ENCODE measurements at places on chromosomes 1 and 21.

DNA sequence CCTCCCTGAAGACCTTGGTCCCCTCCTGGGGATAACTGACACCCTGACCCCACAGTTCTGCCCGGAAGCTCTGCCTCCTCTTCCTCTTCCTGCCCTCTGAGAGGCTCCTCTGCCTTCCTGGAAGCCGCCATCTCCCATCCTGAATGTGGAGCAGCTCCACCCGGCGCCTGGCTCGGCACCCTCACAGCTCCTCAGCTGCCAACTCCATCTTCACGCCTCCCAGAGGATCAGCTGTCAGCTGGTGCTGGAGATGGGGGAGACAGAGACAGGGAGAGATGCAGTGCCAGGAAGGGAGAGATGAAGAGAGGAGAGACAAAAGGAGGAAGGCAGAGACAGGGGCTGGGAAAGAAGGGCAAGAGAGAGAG lies 210.4 kb upstream of the CSF3R start:
- DNase-seq = no peak

GRCh38 chr1:243421784-243422183 lies 165.9 kb downstream of the SDCCAG8 start:
- peak; percentile 58 for DNase-seq

DNA sequence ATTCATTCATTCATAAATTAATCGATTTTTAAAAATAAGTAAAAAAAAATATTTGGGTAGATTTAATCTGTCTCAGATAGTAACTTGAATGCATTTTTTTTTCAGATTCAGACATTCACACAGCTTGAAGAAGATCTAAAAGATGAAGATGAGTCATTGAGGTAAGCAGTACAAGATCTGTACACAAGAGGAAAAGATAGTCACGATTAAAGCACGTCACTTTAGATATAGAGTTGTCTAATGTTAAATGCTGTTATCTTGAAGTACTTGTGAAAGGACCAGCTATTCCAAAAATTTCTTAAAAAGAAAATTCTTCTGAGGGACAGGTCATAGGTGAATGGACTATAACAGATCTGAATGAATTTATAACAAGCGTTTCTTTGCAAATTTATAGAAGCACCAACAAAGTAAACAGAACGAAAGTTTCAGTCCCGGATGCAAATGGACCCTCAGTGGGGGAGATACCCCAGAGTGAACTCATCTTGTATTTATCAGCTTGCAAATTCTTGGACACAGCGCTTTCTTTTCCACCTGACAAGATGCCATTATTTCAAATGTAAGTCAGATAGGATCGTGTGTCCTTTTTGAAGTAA lies 31.2 kb upstream of the MORC3 start:
- DNase-seq = no peak

- no peak for DNase-seq
Measured at GRCh38 chr21:42122808-42123207, 51.7 kb downstream of the UMODL1 start.

DNA sequence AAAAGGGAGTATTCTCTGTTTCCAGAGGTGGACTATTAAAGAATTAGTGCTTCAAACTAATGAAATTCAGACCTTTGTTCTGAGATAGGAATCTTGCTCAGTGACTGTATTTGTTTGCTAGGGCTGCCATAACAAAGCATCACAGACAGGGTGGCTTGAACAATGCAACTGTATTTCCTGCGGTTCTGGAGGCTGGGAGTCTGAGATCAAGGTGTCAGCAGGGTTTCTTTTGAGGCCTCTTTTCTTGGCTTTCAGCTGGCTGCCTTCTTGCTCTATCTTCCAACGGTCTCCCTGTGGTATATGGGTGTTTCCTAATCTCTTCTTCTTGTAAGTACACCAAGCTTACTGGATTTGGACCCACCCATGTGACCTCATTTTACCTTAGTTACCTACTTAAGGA lies 264.6 kb upstream of the PROX1 start:
- no peak for DNase-seq

- peak; percentile 49 for DNase-seq
Measured at GRCh38 chr1:222711319-222712252, 705 bp downstream of the AIDA start.

DNA sequence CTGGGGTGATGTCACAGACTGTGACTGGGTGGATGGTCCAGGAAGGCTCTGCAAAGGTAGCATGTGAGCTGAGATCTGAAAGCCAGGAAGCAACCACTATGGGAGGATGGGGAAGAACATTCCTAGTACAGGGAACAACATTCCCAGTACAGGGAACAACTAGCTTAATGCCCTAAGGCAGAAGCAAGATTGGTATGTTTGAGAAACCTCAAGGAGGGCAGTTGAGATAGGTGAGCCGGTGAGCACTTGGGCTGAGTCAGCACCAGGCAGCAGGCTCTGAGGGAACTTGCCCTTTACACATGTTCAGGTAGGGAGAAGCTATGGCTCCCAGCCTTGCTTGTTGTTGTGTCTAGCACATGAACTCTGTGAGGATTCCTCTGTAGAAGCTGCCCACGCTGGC lies 24.2 kb upstream of the CACNA1E start:
- DNase-seq = no peak

GRCh38 chr1:110961902-110962301 lies 1.8 kb downstream of the LRIF1 start:
- DNase-seq = no peak

DNA sequence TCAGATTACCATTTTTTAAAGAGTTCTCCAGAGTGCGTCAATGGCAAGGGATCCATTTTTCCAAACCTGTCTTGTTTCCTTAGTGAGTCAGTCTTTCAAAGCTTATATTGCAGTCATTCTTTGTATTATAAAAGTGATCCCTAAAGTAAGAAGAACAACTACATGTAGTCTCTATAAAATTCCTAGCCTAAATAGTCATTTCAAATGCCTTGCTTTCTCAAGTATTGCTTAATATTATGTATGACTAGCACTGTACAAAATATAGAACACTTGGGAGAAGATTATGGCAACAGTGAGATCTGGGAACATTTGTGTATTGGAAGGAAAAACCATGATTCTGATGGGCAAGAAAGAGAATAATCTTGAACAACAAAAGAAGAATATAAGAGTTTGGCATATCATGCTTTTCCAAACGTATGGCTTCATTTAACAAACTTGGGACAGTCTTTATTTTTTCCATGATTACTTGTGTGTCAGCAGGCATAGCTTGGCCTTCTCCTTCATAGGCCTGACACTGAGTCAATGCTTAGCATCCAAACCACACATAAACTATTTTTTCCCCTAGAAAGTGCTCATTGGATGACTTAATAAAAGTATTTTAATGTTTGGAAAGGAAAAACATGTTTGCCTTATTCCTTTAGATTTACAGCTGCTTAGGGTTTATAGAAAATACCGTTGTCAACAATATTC lies 547.4 kb downstream of the LTN1 start:
- DNase-seq = no peak
